RWPE1 (cell line): ENCODE measurements at places on chromosomes 6 and 20.

DNA sequence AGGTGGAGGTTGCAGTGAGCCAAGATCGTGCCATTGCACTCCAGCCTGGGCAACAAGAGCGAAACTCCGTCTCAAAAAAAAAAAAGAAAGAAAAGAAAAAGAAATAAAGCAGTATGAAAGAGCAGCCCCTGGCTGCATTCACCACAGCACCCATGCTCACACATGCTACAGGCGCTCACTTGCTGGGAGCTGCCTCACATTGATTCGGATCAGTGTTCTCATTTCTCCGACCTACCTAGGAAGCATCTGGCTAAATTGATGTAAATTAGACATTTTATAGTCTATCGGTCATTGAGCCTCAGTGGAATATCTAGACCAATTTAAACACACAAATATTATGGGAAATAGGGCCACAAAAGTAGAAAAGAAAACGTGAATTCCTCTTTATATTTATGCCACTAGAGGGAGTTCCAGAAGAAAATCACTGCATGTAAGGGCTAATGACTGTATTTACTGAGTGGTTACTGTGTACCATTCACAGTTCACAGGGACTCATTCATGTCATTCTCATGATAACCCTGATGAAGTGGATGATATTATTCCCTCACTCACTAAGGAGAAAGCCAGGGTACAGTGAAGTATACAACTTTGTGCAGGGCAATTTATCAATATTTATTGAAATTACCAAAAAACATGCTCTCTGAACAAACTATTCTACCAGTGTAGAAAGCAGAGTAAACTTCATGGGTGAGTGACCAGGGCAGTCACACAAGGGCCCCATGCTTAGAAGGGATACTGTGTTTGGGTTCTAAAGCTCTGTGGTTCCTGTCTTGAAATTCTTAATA is 5.3 kb upstream of the MOG start:
- DNase-seq, result peak; percentile 64

- DNase-seq, result no peak
Measured at GRCh38 chr20:34023937-34024722, 30.4 kb downstream of the RALY start.

DNA sequence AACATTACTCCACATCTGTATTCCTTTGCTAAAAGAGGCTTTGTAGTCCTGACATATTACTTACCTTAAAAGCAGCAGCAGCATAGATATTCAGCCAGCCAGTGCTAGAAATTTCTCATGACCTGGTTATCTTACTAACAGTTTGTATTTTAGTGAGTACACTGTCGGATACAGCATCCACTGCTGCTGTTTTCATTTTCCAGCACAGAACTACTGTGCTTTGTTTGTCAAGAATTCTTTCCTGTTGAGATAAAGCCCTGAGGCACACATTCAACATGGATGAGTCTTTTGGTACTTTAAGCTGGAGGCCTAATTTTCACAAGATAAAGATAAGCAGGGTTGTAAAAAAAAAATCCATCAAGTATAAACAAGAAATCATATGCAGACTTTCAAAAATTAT is 311.2 kb upstream of the OPRM1 start:
- DNase-seq, result no peak

GRCh38 chr6:162998777-162999176 is 271.0 kb downstream of the PACRG start:
- DNase-seq, result no peak

- no peak for DNase-seq
Measured at GRCh38 chr20:62874964-62875344, 13.3 kb upstream of the TCFL5 start.

DNA sequence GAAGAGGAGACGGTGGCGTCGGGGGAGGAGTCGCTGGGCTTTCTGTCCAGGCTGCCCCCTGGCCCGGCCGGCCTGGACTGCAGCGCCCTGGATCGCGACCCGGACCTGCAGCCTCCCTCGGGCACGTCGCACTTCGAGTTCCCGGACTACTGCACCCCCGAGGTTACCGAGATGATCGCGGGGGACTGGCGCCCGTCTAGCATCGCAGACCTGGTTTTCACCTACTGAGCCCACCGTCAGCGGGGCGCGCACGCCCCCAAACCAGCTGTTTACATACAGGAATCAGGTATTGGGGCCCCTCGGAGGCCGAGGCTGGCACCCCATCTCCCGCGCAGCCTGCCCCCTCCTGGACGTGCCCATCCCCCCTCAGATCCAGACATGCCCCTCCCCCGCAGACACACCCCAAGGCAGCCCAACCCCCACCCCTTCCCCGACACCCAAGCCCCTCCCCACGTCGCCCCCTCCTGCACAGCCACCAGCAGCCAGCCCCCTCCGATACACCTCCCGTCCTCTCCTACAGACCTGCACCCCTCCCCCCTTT is 1.4 kb downstream of the SOX12 start:
- DNase-seq, result no peak

- no peak for DNase-seq
Measured at GRCh38 chr20:389220-389619, 8.7 kb downstream of the TRIB3 start.

DNA sequence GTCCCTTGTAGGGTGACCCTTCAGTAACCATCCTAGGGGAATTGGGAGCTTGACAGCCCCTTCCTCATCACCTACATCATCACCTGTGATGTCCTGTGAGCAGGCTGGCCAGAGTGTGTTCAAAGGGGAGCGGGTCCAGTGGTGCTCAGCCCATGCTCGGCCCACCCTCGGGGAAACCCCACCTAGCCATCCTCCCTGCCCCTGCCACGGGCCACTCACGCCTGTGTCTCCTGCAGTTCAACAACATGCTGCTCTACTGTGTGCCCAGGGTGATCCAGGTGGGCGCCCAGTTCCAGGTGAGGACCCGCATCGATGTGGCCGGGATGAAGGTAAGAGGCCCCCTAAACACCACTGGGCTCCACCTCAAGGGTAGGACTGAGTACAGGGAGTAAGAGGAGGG is 10.1 kb downstream of the FGD2 start:
- no peak for DNase-seq

- DNase-seq, result peak; percentile 90
Measured at GRCh38 chr20:14288341-14289330, 48.8 kb downstream of the FLRT3 start.

DNA sequence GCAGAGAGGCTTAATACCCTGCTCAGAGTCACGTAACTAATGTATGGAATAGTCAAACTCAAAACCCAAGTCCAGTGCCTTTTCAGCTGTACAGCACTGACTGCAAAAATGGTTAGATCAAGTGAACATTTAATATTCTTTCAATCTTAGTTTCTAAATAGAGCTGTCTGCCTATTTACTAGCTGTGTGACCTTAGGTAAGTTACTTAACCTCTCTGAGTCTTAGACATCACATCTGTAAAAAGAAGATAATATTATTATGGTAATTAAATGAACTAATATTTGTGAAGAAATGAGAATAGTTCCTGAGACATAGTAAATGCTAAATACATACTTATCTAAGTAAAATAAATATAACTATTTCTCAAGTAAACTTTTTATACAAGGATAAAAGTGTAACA is 235.5 kb downstream of the SAMD5 start:
- DNase-seq, result no peak

DNA sequence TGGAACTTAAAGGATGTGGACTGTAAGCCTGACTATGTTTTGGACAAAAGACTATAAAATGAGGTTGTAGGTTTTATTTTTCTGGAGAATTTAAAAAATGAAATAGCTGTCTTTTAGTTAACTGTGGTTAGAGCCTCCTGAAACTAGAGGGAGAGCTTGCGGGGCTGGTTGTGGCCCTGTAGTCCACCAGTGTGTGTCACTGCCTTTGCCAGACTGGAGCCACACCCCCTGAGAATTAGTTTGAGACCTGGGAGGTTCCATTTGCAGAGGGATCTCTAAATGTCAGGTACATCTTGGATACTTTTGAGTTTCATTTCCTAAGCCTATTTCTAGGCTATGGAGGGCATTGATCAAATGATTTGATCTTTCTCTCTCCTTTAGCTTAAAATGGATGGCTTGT is 20.8 kb downstream of the ZC2HC1B start:
- no peak for DNase-seq

DNA sequence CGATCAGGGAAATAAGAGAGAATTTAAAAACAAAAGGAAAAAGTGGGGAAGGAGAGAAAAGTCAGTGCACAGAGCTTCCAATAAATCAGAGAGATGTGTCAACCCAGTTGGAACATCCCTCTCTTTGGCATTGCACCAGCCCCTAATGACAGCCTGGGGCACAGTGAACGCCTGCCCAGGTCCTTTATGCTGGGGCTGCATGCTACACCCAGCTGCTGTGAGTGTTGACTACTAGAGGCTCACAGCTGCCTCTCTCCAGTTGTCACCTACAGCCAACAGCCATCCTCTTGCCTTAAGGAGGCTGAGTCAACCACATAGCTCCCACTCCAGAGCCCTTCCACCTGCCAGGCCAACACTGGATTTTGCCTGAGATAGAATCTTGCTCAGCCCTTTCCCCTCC is 19.0 kb downstream of the OR2H2 start:
- no peak for DNase-seq

- DNase-seq, result no peak
Measured at GRCh38 chr20:57378646-57379262, 12.4 kb upstream of the RBM38 start.

GRCh38 chr20:37261714-37262113 is at the start of gene GHRH:
GHRH (minus strand) TSS chr20:37261814; CDS start chr20:37256889, 4,925 bp downstream.
- no peak for DNase-seq

DNA sequence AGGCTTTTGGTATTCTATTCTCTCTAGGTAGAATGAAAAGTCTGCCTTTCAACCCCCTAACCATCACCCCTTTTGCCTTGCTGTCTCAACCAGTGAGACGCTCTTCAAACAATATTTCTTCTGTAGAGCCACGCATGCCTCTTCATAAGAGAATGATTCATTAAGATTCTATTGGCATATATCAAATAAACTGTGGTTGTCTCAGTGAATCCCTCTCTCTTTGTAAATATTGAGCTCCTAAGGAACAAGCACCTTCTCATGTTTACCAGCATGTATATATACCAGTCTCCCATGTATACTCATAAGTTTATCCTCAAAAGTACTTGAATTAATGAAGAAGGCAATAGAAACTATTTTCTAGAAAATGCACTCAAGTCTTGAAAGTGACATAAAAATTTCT is 90.6 kb downstream of the HAO1 start:
- DNase-seq, result no peak

GRCh38 chr20:4227085-4227821 is 211.9 kb upstream of the RNF24 start:
- DNase-seq, result peak; percentile 31

GRCh38 chr6:44681761-44682160 is 294.3 kb downstream of the CDC5L start:
- DNase-seq, result no peak

GRCh38 chr6:45681860-45682511 is 304.3 kb upstream of the SUPT3H start:
- DNase-seq, result no peak

GRCh38 chr6:37251211-37251780 is 6.3 kb upstream of the TBC1D22B start:
- DNase-seq, result no peak

DNA sequence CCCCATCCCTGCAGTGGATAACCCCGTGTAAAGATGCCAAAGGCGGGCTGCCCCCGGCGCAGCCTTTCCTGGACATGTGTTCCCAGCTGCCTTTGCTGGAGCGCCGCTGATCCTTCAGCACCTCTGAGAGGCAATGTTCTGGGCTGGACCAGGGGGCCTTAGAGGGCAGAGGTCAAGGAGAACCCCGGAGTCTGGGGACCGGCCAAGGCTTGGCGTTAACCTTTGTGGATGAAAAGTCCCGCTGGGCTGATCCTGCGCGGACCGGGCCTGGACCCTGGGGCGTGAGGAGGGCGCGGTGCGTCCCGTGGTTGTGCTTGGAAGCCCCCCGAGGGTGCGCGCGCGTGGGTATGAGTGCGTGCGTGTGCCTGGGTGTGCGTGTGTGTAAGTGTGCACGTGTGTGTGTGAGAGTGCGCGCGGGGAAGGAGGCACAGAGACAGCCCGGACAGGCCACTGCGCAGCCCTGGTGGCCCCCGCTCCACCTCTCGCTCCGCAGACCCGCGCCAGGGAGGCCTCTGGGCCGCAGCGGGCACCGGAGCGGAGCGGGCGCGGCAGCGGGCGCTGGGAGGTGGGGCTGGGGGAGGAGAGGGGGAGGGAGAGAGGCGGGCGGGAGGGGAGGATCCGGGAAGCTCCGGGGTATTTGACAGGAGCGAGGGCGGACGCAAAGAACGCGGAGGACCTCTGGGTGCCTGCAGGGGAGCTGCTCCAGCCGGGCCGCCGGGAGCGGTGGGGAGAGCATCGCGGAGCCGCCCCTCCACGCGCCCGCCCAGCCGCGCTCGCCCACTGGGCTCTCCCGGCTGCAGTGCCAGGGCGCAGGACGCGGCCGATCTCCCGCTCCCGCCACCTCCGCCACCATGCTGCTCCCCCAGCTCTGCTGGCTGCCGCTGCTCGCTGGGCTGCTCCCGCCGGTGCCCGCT is at the start of gene SMOC2:
Gene SMOC2, plus strand, starts transcription at position 665 of the 914 bp plus-strand sequence. Its CDS starts 187 bp downstream, at position 852.
- no peak for DNase-seq

GRCh38 chr6:21636876-21637275 is 43.3 kb downstream of the SOX4 start:
- no peak for DNase-seq

DNA sequence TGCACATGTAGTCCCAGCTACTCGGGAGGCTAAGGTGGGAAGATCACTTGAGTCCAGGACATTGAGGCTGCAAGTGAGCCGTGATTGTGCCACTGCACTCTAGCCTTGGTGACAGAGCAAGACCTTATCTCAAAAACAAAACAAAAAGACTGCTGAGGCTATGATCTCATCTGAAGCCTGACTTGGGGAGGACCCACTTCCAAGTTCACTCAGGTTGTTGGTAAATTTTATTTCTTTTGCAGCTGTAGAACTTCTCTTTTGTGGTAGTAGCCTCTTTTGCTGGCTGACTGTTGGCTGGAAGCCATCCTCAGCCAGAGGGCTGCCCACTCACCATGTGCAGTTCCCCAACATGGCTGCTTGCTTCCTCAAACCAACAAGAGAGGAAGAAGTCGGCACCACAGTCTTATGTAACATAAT is 36.8 kb upstream of the ME1 start:
- DNase-seq, result no peak

GRCh38 chr20:25218109-25218486 is 22.6 kb downstream of the ENTPD6 start:
- DNase-seq, result no peak

DNA sequence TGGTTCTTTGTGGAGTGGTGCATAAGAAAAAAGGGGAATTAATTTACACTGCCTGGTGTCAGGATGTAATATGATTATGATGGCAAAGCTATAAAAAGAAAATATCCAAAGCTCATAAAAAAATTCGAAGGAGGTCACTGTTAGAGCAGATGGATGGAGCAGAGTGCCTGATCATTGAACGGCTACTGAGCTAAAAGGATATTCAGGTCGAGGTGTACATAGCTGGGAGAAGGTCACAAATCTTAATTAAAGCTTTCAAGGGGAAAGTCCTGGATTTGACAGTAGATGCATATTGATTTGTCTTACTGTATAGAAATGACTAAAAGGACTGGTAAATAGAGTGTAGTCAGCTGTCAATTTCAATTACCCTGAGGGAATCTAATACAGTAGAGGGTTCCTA is 84.4 kb downstream of the PKIB start:
- DNase-seq, result no peak

GRCh38 chr6:82840571-82840970 is 225.1 kb downstream of the UBE3D start:
- no peak for DNase-seq
